ENCODE measurements at places on chromosomes 16 and 17. TPM values are rescaled to one million over a fixed set of nuclear protein-coding genes. Genes with fewer than 3 reads are reported as not detected.

Gene MSLN
- total RNA-seq, result 3.3 TPM

Gene IRF8
- total RNA-seq, result 0.53 TPM

Gene COPRS
- 157 TPM for total RNA-seq

Gene CDH3
- 0.19 TPM for total RNA-seq

Measured in A549 treated with GW870086 at 1 μM for 4 hours (cell line).